ENCODE measurements at places on chromosomes 11 and 22.

- DNase-seq = no peak
Observed at GRCh38 chr22:50526108-50526833, 873 bp upstream of the SCO2 start.

GRCh38 chr11:34366522-34366921 lies 8.7 kb upstream of the ABTB2 start:
- no peak for DNase-seq

GRCh38 chr11:68164437-68164836 lies 43.2 kb upstream of the CHKA start:
- DNase-seq = no peak

GRCh38 chr11:77467993-77468392 lies 5.9 kb downstream of the PAK1 start:
- DNase-seq = no peak

GRCh38 chr11:3224401-3225057 lies 5.9 kb upstream of the MRGPRG start:
- no peak for DNase-seq

GRCh38 chr22:45149671-45150070 lies 14.1 kb upstream of the NUP50 start:
- DNase-seq = no peak

GRCh38 chr11:125778728-125779127 lies at the start of gene PATE2:
Gene PATE2, minus strand, starts transcription at chr11:125778828. Its CDS starts 55 bp downstream, at chr11:125778773.
- DNase-seq = no peak

- DNase-seq = no peak
Observed at GRCh38 chr11:5899534-5899933, 6.5 kb downstream of the OR52E5 start.

- no peak for DNase-seq
Observed at GRCh38 chr11:1780700-1781592, 17.2 kb upstream of the CTSD start.

DNA sequence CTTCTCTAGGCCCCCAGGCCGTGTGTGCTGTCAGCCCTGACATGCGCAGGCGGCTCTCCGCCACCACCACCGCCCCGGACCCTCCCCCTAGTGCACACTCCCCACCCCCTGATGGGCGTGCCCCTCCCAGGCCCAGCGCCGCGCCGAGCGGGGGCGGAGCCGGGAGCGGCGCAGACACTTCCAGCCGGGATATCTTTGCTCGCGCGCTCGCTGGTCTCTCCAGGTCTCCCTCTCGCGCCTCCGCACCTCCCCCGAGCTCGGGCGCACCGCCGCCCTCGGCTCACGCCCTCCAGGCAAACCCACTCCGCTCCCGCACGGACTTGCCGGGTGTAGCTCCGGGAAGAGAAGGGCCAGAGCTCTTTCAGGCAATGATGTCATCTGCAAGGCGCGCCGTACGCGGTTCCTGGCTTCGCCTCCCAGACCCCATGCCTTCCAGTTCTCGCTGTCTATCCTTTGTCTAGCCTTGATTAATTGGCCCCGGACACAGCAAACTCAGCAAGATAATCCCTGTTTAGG lies at the start of gene SCN3B:
SCN3B (minus strand) TSS at position 59 of the 516 bp plus-strand sequence. CDS start 823 bp downstream, outside the sequence.
- no peak for DNase-seq

DNA sequence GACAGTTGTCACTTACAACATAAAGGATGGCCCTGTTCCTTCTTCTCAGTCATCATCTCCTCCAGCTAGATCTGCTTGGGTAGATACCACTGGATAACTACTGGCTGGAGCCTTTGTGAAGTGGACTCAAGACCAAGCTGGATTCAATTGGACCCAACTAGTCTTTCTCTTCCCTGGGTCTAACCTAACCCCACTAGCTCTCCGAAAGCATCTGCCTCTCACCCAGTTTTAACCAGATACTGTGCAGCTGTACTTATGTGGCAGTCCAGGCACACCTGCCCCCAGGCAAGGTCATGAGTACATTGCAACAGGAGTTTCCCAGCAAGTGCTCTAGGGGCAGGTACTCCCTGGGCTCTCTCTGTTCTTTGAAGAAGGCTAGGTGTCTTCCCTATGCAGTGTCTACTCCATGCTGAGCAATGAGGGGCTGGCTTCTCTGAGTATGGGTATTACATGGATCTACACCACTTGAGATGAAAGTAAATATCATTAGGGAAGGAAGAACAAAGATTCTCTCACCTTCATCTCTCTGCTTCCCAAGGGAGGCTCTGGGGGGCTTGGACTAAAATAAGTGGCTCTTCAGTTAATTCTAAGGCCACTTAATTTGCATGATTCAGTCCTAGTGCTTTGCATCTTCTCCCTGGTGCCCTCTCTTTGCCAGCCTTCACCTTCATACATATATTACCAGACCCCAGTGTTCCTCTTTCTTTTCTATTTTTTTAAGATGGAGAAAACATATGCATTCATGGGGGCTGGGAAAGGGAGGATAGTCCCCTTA lies 236.1 kb downstream of the NXPE2 start:
- DNase-seq = no peak

DNA sequence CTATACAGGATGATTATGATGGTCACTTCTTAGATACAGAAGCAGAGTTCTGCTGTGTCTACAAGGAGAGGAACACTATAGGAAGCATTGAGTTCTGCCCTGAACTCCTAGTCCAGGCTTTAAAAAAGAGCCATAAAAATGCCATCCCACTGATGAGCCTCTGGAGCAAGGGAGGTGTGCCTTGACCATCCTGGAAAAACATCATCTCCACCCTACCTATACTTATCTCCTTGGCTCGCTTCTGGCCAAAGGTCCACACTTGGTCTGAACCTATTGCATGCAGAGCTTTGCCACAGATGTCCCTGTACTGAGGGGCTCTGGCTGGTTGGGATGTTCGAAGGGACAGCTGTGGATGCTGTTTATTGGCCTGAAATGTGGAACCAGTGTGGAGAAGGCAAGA lies 4.3 kb upstream of the PEX26 start:
- DNase-seq = no peak

DNA sequence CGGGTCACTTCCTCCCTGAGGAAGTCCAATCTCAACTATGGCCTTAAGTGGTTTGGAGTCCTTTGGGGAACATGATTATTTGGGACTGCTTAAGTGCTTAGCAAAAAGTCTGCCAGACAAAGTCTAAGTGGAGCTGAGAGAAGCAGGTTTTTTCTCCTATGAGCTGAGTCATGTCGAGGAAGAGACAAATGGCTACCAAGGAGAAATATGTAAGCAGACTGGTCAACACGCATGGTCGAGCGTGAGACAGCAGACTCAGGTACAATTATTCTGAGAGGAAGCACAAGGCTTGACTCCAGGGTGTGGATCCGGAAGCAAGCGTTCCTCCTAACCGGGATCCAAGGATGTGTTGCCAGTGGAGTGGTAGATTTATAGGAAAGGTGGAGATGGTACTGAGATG lies 30.6 kb downstream of the UBASH3B start:
- DNase-seq = no peak

DNA sequence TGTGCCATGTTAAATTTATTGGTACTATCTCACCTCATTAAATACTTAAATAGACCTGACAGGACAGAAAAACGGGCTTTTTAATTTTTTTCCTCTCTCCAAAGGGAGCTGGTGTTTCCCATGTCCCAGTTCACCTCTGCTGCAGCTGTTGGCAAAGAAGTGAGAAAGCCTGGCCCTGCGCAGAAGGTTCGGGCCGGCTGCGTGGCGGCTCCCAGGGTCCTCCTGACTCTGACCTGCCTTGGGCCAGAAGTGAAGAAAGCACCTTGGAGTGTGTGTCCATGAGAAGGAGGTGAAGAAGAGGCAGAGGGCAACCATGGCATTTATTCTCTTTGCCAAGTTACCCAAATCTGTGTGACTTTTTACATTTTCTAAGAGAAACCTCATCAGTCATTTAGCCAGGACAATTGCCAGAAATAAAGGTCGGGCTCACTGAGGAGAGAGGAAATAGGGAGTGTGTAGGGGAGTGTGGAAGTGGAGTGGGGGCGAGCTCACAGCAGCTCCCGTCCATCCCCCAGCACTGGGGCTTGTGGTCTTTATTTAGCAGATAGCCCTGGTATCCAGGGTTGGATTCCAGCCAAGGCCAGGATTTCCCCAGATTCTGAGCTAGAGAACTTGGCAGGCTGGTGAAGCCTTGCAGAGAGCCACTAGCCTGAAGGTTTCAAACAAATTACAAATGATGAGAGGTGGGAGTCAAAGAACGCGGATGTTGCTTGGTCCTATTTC lies 102.4 kb upstream of the CADM1 start:
- DNase-seq = no peak

GRCh38 chr11:133078591-133079404 lies 453.5 kb downstream of the OPCML start:
- no peak for DNase-seq

GRCh38 chr11:63705526-63705925 lies 24.2 kb downstream of the RTN3 start:
- no peak for DNase-seq

GRCh38 chr11:3984896-3985295 lies 109.7 kb upstream of the RRM1 start:
- DNase-seq = no peak

GRCh38 chr11:14588681-14589080 lies 54.9 kb upstream of the PDE3B start:
- DNase-seq = no peak

DNA sequence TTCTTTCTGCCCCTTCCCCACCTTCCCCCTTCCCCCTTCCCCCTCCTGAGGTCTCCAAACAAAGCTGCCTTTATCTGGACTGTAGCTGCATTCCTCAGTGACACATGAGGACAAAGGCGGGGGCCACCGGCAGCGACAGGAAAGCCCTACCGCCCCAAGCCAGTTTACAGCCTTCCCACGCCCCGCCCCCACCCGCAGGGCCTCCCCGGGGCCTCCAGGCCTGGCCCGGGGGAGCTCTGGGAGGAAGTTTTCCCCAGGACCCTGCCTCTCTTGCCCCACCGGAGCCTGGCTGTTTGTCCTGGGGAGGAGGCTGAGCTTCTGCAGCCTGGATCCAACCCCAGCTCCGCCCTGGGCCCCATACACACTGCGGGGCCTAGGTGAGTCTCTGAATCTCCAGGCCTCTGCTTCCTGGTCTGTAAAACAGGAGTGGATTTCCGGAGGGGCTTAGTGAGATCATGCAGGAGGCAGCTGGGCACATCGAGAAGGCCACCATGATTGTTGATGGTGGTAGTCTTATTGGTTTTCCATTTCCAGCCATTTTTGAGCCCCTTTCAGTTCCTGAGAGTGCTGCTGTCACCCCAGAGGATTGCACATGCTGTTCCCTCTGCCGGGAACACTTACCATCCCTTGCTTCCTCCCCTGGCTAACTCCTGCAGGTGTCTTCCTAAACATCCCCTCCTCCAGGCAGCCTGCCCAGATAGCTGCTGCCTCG lies 130.7 kb downstream of the MN1 start:
- no peak for DNase-seq

GRCh38 chr22:25509374-25509791 lies 55.1 kb upstream of the GRK3 start:
- DNase-seq = no peak

DNA sequence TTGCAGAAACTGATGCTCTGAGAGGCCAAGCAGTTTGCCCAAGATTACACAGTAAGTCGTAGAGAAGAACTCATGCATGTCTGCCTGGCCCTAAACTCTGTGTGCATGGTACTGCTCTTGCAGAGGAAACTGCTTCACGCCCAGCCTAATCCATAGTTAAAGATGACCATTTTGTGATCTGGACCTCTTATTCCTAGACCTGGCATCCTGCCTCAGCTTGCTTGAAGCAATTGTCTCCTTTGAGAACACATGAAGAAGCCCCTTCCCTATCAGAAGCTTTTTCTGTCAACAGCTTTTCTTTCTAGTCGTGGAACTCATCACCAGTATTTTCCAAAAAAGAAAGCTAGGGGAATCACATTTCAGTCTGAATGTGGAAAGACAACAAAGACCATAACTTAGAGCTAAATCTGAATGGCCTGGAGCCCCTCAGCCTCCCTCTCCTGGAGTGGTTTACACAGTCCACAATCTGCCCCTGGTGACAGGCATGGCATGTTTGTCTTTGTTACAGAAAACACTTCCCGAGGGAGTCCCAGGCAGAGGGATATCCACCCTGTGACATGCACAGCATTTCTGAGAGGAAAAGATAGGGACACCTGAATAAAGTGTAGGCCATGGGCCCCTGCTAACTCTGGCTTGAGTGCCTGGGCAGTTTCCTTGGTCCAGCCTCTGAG lies 2.9 kb upstream of the FZD4 start:
- no peak for DNase-seq

- no peak for DNase-seq
Observed at GRCh38 chr11:99592266-99592665, 571.5 kb downstream of the CNTN5 start.

DNA sequence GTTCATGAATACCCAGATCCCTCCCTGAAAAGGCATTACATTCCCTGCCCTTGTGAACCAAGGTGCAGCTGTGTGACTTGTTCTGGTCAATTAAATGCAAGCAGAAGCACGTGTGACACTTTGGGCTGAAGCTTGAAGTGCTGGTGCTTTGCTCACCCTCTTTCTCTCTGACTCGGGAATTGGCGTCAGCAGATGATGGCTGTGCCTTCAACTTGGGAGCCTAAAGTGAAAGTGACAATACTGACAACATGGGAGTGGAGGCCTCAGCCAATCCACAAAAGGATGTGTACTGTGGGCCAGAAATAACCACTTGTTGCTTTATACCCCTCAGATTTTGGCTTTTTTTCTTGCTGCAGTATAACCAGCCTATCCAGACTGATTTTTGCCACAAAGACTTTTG lies 148.3 kb upstream of the THY1 start:
- DNase-seq = no peak

DNA sequence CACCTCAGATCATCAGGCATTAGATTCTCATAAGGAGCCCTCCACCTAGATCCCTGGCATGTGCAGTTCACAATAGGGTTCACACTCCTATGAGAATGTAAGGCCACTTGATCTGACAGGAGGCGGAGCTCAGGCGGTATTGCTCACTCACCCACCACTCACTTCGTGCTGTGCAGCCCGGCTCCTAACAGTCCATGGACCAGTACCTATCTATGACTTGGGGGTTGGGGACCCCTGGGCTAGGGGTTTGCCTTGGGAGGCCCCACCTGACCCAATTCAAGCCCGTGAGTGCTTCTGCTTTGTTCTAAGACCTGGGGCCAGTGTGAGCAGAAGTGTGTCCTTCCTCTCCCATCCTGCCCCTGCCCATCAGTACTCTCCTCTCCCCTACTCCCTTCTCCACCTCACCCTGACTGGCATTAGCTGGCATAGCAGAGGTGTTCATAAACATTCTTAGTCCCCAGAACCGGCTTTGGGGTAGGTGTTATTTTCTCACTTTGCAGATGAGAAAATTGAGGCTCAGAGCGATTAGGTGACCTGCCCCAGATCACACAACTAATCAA lies 2.2 kb downstream of the APOC3 start:
- DNase-seq = no peak

DNA sequence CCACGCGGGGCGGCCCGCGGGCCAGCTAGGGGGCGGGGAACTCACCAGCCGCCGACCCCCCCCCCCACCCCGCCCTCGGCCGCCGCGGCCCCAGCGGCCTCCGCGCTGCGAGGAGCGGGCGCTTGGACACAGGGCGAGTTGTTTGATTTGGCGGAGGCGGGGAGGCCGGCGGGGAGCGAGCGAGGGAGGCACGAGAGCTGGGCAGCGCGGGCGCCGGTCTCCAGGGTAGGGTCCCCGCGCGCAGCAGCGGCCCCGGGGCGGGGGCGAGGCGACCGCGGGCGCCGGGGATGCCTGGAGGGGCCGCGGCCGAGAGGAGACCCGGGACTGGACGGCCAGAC lies 64.4 kb downstream of the NAV2 start:
- DNase-seq = no peak

GRCh38 chr11:45622861-45623260 lies 42.6 kb downstream of the CHST1 start:
- no peak for DNase-seq

Data from esophagus squamous epithelium (tissue), 5 donors.